Naive thymus-derived CD8-positive, alpha-beta T cell (primary cell): ENCODE measurements at places on chromosomes 3 and 15. TPM values are rescaled to one million over a fixed set of nuclear protein-coding genes. Genes with fewer than 3 reads are reported as not detected.

The TEX9 gene
- polyA plus RNA-seq: 0.75 TPM

The CLCN2 gene
- polyA plus RNA-seq: 1.1 TPM

The RPP25 gene
- polyA plus RNA-seq: 4.2 TPM

The CATSPER2 gene
- polyA plus RNA-seq: 0.24 TPM

The DNAH12 gene
- polyA plus RNA-seq: not detected

The CMTM8 gene
- polyA plus RNA-seq: 2.8 TPM

The ITIH4 gene
- 0.60 TPM for polyA plus RNA-seq

The GOLGA8H gene
- polyA plus RNA-seq: not detected

The GABRB3 gene
- not detected for polyA plus RNA-seq

The NEK11 gene
- 0.82 TPM for polyA plus RNA-seq

The CPA3 gene
- not detected for polyA plus RNA-seq

The TMC3 gene
- polyA plus RNA-seq: not detected

The SNX33 gene
- 0.44 TPM for polyA plus RNA-seq

The FSTL1 gene
- polyA plus RNA-seq: 0.23 TPM

GRCh38 chr3:186176373-186176990 is 67.6 kb upstream of the ETV5 start:
- H3K27me3 ChIP-seq: peaks cover 2% of the 10 kb centered on the region
- DNase-seq: no peak
- no peak overlapping the region for H3K27ac ChIP-seq
- no peaks in the 10 kb centered on the region for H3K36me3 ChIP-seq
- H3K4me1 ChIP-seq: no peaks in the 10 kb centered on the region

DNA sequence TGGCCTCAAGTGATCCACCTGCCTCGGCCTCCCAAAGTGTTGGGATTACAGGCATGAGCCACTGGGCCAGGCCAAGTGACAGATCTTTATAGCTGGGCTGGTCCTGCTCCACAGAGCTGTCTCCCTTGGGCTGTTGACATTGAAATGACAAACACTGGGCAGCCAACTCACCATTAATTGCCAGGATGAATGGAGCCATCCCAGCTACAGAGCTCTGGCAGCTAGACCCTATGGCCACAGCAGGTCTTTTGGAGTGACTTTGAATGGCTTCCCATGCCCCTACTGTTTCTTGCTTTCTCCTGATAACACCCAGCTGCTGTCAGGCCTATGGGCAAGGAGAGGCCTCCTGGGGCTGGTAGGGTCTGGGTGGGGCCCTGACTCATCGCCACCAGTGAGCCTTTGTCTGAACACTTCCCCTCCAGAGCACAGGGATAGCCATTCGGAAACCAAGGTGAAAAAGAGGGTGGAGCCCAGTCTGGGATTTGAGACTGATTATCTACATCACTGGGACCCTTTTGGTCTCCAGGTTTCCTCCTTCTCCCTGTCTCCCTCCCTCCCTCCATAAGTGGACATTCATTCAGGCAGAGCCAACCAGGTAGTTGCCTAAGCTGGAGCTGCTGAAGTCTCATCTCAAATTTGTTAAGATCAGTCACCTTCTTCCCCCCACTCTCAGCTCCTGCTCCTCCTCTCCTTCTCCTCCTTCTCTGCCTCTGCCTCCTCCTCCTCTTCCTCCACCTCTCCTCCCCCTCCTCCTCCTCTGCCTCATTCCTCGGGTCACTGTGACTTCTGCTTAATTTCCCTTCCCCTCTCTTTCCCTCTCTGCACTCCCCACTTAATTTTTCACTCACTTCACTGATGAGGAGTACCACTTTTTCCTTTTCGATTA is 34.0 kb downstream of the BHLHE40 start:
- no peaks in the 10 kb centered on the region for H3K36me3 ChIP-seq
- H3K4me1 ChIP-seq: peaks cover 9% of the 10 kb centered on the region
- H3K27ac ChIP-seq: peak overlapping the region; percentile 71
- no peaks in the 10 kb centered on the region for H3K27me3 ChIP-seq
- H3K4me3 ChIP-seq: no peak overlapping the region

- no peaks in the 10 kb centered on the region for H3K27me3 ChIP-seq
- no peak overlapping the region for H3K27ac ChIP-seq
- no peak overlapping the region for H3K4me3 ChIP-seq
- no peak for DNase-seq
Measured at GRCh38 chr15:69704229-69704628, 251.6 kb downstream of the RPLP1 start.

- no peaks in the 10 kb centered on the region for H3K36me3 ChIP-seq
- H3K27ac ChIP-seq: no peak within 1 kb of the TSS
- no peaks in the 10 kb centered on the region for H3K27me3 ChIP-seq
- no peak within 1 kb of the TSS for H3K4me3 ChIP-seq
Measured at GRCh38 chr3:1092771-1093170, at the start of gene CNTN6. TSS of gene CNTN6 (plus strand) at chr3:1093024. CDS start at chr3:1148009, 54,985 bp downstream.

DNA sequence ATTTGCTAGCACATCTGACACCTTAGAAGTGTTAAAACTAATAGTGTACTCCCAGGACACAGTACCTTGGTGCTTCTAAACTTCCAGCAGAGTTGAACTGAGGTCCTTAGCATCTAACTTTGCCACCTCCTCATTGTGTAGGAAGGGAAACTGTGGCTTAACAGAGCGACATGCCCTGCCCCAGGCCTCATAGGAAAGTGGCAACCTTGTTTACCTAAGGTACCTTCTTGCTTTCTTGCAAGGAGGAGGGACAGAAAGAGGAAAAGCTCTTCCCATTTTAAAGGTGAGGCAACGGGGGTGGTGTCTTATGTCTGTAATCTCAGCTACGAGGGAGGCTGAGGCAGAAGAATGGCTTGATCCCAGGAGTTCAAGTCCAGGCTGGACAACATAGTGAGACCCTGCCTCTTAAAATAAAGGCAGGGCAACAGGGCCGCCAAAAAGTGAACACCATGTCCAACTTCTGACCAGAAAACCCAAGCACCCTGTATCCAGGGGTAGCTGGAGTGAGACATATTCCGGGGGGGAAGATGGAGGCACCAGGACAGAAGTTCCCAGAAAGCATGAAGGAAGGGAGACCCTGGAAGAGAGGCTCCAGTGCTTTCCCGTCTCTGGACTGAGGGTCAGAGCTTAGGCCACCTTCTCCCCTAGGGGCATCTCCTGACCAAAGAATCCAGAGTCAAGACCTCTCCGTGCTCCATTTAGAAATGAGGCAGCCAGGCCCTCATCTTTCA is 540 bp upstream of the KLHL40 start:
- peaks cover 2% of the 10 kb centered on the region for H3K4me1 ChIP-seq
- H3K4me3 ChIP-seq: no peak overlapping the region
- no peak overlapping the region for H3K27ac ChIP-seq
- H3K36me3 ChIP-seq: no peaks in the 10 kb centered on the region
- H3K27me3 ChIP-seq: peaks cover 6% of the 10 kb centered on the region
- DNase-seq: no peak

- no peak overlapping the region for H3K4me3 ChIP-seq
- no peaks in the 10 kb centered on the region for H3K4me1 ChIP-seq
- H3K27me3 ChIP-seq: no peaks in the 10 kb centered on the region
- H3K36me3 ChIP-seq: no peaks in the 10 kb centered on the region
Measured at GRCh38 chr3:60497902-60498301, 753.4 kb downstream of the FHIT start.

DNA sequence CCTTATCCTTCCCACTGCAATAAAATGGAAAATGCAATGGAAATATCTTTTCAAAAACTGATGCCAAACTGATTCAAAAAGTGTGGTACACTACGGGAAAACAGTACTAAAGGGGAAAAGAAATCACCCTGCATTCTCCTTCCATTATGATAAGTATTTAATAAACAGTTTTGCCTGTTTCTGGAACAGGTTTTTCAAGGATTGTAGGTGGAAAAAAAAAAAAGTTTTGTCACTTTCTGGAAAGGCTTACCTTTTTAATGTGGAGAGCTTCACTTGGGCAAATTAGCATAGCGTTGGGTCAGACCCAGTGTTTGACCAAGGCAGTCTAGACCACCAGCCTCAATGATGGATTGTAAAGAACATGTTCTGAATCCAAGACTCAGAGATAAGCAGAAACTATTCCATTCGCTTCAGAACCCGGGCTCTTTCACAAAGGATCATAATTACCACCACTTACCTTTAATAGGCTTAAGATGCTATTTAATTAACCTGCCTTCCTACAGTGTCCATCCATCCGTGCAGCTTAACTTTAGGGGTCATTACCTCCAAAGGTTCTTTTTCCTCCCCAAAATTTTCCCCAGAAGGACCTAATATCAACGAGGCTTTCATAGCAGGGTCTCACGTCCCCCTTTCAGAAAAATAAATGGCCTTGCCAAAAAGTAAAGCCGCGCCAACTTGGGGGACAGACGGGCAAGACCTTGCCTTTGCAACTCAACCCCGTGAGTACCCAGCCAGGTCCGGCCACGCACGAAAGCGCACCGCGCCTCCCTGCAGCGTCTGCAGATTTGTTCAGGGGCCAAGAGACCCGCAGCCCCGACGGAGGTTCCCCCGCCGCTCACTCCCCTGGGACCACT is 1.0 kb downstream of the DCBLD2 start:
- H3K27me3 ChIP-seq: peaks cover 3% of the 10 kb centered on the region
- DNase-seq: peak; percentile 24
- peaks cover 21% of the 10 kb centered on the region for H3K4me1 ChIP-seq
- peak overlapping the region; percentile 93 for H3K4me3 ChIP-seq
- no peaks in the 10 kb centered on the region for H3K36me3 ChIP-seq

GRCh38 chr3:149282836-149283235 is 50.6 kb downstream of the TM4SF18 start:
- no peak overlapping the region for H3K4me3 ChIP-seq
- no peak for DNase-seq
- H3K4me1 ChIP-seq: no peaks in the 10 kb centered on the region
- no peaks in the 10 kb centered on the region for H3K36me3 ChIP-seq

GRCh38 chr3:71010726-71011455 is 572.6 kb downstream of the FOXP1 start:
- H3K36me3 ChIP-seq: peaks cover 53% of the 10 kb centered on the region
- peaks cover 19% of the 10 kb centered on the region for H3K4me1 ChIP-seq
- H3K4me3 ChIP-seq: peak overlapping the region; percentile 43
- peak overlapping the region; percentile 91 for H3K27ac ChIP-seq
- DNase-seq: peak; percentile 79

GRCh38 chr15:69531665-69532027 is 79.0 kb downstream of the RPLP1 start:
- peaks cover 2% of the 10 kb centered on the region for H3K27me3 ChIP-seq
- H3K36me3 ChIP-seq: no peaks in the 10 kb centered on the region
- H3K27ac ChIP-seq: peak overlapping the region; percentile 70
- no peak for DNase-seq

- no peak overlapping the region for H3K4me3 ChIP-seq
- no peaks in the 10 kb centered on the region for H3K36me3 ChIP-seq
- no peak for DNase-seq
Measured at GRCh38 chr15:40477642-40478327, 7.0 kb downstream of the CHST14 start.

GRCh38 chr3:184659797-184660301 is 52.0 kb downstream of the MAGEF1 start:
- H3K4me3 ChIP-seq: no peak overlapping the region
- H3K27ac ChIP-seq: no peak overlapping the region
- no peaks in the 10 kb centered on the region for H3K36me3 ChIP-seq
- no peak for DNase-seq
- peaks cover 6% of the 10 kb centered on the region for H3K4me1 ChIP-seq
- no peaks in the 10 kb centered on the region for H3K27me3 ChIP-seq

DNA sequence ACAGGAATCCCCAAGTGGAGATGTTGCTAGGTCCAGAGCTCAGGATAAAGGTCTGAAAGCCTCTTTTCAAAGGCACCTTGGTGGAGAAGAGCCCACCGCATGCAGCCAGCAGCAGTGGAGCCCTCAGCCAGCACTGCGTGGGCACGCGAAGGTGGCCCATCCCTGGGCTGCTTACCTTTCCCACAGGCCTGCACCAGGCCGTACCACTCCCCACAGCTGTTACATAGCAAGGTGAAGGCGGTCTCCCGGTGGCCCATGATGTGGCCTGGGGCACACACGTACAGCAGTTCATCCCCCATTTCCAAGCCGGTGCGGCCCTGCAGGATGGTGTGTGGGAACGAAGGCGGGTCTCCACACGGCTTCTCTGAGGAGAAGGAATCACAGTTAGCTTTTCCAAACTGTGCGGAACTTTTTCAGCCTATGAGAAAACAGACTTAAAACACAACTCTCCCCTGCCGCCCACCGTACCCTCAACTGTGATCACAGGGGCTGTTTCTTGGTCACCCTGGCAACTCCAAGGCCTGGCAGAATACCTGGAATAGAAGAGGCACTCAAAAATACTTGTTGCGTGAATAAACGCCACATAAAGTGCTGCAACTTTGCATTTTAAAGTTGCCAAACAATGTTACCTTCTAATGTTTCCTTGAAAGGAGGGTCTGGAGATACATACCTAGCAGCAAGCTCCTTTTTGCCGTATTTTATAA is 43.7 kb downstream of the SUSD5 start:
- H3K36me3 ChIP-seq: no peaks in the 10 kb centered on the region
- H3K27ac ChIP-seq: no peak overlapping the region
- no peak for DNase-seq
- peaks cover 7% of the 10 kb centered on the region for H3K4me1 ChIP-seq
- no peak overlapping the region for H3K4me3 ChIP-seq

GRCh38 chr3:114880078-114880477 is 267.0 kb downstream of the ZBTB20 start:
- no peak overlapping the region for H3K27ac ChIP-seq
- DNase-seq: no peak
- H3K27me3 ChIP-seq: no peaks in the 10 kb centered on the region
- H3K36me3 ChIP-seq: peaks cover 15% of the 10 kb centered on the region

GRCh38 chr15:44536302-44536961 is 515 bp upstream of the EIF3J start:
- H3K4me3 ChIP-seq: peak overlapping the region; percentile 93
- no peaks in the 10 kb centered on the region for H3K36me3 ChIP-seq
- DNase-seq: no peak
- H3K4me1 ChIP-seq: peaks cover 41% of the 10 kb centered on the region

DNA sequence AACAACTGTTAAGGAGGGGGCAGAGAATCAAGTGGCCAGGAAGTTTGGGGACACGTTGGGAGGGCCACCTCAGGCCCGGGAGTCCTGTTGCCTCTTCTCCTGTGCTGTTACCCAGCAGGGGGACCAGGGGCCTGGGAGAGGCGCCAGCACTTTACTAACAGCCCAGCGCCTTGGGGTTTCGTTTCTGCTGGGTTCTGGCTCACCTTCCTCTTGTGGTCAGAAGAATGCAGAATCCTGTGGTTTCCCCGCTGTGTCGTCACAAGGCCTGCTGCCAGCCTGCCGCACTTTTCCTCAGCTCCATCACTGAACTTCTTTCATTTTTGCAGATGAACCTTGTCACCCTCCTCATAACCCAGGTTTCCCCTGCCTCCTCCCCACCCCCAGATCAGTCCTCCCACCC is 67.7 kb downstream of the SLC30A4 start:
- DNase-seq: peak; percentile 65
- no peaks in the 10 kb centered on the region for H3K27me3 ChIP-seq
- H3K27ac ChIP-seq: peak overlapping the region; percentile 93
- peaks cover 47% of the 10 kb centered on the region for H3K4me1 ChIP-seq
- no peaks in the 10 kb centered on the region for H3K36me3 ChIP-seq
- H3K4me3 ChIP-seq: peak overlapping the region; percentile 21

GRCh38 chr3:143536817-143537535 is 311.3 kb downstream of the SLC9A9 start:
- no peaks in the 10 kb centered on the region for H3K27me3 ChIP-seq
- no peak for DNase-seq
- no peak overlapping the region for H3K27ac ChIP-seq
- no peaks in the 10 kb centered on the region for H3K36me3 ChIP-seq
- no peaks in the 10 kb centered on the region for H3K4me1 ChIP-seq

GRCh38 chr3:131535131-131535530 is 32.4 kb upstream of the MRPL3 start:
- no peaks in the 10 kb centered on the region for H3K36me3 ChIP-seq
- H3K4me3 ChIP-seq: no peak overlapping the region
- H3K27me3 ChIP-seq: peaks cover 16% of the 10 kb centered on the region
- H3K27ac ChIP-seq: no peak overlapping the region
- no peak for DNase-seq

GRCh38 chr3:127196466-127197299 is 3.8 kb downstream of the PRR23E start:
- no peak for DNase-seq
- no peak overlapping the region for H3K27ac ChIP-seq
- H3K27me3 ChIP-seq: peaks cover 9% of the 10 kb centered on the region
- H3K36me3 ChIP-seq: no peaks in the 10 kb centered on the region
- no peak overlapping the region for H3K4me3 ChIP-seq
